ENCODE measurements at places on chromosomes 1 and 21.

DNA sequence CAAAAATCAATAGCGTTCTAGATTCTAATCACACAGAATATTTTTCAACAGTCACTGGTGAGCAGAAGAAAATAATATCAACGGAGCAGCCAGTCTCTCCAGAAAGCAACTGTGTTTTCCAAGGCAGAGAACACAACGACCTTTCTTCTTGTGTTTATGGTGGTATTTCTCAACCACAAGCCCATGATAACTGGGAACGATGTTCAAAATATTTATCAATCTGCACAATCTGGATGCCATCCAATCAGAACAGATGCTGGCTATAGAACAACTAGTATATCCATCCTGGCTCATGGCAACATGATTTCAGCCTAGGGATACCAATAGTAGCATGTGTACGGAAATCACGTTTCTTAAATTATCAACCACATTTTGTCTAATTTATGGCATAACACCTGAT lies 162.7 kb upstream of the RUNX1 start:
- no peak for DNase-seq

- peak; percentile 46 for DNase-seq
Measured at GRCh38 chr21:43921979-43922945, 57.2 kb downstream of the AGPAT3 start.

DNA sequence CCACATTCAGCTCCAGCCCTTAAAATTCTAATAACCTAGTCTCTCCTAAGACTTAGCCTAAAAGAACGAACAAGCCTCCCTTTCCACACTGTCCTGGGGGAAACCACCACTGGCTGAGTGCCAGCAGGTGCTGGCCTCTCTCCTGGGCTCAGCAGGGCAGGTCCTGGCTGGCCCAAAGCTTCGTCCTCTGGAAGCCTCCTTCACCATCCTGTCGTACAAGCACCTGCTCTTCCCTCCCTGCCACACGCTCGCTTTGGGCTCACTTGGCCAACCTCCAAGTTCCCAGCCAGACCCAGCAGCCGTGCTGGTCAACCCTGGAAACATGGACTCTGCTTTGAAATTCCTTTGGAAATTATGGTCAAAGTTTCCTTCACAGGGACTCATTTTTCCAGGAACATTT lies 58.2 kb upstream of the SLC25A33 start:
- no peak for DNase-seq

DNA sequence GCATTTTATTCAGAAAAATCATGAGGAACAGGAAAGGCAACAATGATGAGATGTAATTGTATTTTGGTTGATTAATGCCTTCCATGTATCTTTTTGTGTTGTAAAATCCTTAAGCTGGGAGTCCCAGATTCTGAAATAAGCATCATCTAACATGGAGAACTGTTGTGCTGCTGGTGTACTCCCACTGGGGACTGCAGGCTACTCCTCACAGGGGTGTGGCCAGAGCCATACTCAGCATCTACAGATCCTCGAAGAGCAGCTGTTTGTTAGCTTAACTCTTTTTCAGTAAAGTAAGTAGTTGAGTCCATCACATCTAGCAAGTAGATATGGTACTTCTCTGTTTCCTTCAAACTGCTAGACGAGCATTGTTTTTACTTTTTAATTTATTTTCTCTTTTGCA lies 358.0 kb downstream of the BRINP3 start:
- DNase-seq, result no peak

DNA sequence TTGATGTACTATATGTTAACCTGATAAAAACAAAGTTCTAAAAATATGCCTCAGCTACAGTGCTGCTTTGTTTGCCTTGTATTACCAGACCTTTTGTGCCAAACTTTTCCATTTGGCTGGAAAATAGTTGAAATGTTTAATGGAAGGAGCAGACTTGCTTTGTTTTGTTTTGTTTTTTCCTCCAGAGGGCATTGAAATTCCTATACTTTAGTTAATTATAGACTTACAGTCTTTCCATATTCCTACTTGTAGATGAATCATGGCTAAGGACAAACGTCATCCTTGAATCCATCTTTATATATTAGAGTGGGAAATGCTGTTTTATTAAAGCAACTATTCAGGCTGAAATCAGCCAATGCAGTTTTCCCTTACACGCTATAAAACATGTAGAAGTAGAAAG lies 6.7 kb downstream of the CAP1 start:
- no peak for DNase-seq

DNA sequence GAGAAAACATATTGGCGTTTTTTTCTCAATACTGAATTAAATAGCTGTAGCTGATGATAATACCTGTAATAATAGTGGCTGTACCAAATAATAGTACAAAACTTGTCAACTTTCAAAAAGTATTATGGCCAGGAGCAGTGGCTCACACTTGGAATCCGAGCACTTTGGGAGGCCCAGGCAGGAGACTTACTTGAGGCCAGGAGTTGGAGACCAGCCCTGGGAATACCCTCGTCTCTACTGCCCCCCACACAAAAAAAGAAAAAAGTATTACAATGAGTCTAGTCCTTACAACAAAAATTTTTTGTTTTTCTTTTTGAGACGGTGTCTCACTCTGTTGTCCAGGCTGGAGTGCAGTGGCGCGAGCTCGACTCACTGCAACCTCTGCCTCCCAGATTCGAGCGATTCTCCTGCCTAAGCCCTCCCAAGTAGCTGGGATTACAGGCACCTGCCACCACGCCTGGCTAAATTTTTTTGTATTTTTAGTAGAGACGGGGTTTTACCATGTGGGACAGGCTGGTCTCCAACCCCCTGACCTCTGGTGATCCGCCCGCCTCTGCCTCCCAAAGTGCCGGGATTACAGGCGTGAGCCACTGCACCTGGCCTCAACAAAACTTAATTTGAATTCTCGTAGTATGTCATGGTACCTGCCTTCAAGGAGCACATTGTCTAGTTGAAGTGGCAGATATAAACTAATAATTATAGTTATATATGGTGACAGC lies 1.4 kb downstream of the RBBP4 start:
- no peak for DNase-seq

- DNase-seq, result no peak
Measured at GRCh38 chr21:44871576-44872269, 1.8 kb downstream of the PTTG1IP start.

- DNase-seq, result no peak
Measured at GRCh38 chr1:181412746-181413145, 70.6 kb upstream of the CACNA1E start.

GRCh38 chr1:11384170-11384554 lies 94.8 kb upstream of the DISP3 start:
- no peak for DNase-seq

DNA sequence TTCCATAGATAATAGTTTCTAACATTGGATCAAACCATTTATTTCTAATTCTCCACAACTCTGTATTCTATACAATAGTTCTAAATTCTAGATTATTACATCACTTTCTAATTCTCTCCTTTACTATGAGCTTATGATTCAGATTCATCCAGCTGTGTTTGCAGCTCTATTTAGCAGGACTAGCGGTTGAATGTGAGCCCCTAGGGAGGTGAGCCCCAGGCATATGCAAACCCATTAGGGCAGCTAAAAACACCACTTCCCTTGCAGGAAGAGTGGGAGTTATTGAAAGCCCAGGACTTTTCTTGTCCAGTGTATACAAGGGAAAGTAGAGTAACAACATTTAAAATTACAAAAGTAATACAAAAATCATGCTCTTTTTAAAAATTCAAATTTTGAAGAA lies 56.9 kb downstream of the KRTAP19-8 start:
- DNase-seq, result no peak

DNA sequence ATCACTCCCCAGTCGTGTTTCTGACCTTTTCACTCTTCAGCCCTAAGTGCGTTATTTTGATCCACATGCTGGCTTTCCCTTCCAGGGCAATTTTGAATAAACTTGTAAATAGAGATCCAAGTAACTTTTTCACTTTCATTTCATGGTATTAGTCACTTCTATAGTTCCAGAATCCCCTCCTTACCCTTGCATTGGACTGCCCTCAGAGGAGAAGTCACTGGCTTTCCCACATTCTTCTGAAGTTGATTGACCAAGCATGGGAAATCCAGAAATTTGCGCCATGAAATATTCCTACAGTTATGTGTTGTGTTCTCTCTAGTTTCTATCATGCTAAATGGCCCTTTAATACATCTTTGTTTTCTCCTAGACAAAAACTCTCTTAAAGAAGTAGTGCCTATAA lies 177.3 kb upstream of the GORAB start:
- DNase-seq, result no peak

GRCh38 chr1:170749959-170750358 lies 86.0 kb downstream of the PRRX1 start:
- DNase-seq, result no peak

DNA sequence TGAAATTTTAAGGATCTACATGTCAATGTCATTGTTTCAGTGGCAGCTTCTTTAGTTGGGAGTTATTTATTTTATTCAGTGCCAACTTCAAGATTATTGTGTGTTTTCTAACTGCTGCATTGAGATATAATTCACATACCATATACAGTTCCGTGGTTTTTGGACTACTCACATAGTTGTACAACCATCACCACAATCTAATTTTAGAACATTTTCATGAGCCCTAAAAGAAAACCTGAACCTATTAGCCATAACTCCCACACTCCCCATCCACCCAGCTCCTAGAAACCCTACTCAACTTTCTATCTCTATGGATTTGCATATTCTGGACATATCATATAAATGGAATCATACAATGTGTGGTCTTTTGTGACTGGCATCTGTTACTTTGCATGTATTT lies 220.0 kb downstream of the LRRC40 start:
- DNase-seq, result no peak

DNA sequence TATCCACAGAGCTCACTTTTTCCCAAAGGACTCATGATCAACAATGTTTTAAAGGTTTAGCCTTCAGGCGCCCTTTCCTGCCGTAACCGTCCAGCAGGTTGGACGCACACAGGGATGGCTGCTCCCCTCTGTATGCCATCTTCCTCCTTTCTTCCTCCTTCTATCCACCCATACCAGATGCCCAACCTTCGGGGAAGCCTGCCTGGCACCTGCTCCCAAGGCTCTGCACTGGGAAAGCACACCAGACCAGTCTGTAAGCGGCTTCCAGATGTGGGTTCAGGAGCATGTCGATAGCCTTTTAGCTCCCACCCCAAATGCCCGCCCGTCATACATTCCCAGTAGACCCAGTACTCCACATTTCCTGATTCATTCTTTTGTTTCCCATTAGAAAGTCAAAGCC lies 52.9 kb downstream of the STUM start:
- DNase-seq, result no peak

GRCh38 chr1:89487972-89488371 lies 36.7 kb upstream of the LRRC8B start:
- DNase-seq, result no peak

DNA sequence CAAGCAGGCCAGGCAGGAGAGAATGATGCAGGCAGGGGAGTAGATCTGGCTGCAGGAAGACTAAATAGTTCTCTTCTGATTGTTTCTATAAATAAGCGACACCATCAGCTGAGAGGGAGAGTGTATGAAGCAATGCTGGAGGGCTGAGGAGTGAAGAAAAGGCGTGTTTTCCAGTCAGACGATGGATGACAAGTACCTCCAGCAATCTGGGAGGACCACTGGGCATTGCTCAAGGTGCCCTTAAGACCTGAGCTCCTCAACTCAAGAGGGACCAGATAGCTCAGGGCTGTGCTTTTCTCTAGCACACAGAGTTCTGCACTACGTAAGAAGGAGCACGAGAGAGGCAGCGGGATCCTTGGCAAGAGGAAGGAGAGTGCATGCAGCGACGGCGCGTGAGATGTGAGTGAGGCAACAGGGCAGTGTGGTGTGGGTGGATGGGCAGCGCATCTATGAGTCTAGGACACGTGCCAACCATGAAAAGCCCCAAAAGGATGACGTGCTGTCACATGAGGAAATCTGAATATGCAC lies 36.0 kb downstream of the PABPC4 start:
- no peak for DNase-seq

- DNase-seq, result no peak
Measured at GRCh38 chr1:50971748-50972305, 1.8 kb downstream of the CDKN2C start.

GRCh38 chr1:46184920-46185658 lies 8.8 kb upstream of the P3R3URF start:
- DNase-seq, result no peak

DNA sequence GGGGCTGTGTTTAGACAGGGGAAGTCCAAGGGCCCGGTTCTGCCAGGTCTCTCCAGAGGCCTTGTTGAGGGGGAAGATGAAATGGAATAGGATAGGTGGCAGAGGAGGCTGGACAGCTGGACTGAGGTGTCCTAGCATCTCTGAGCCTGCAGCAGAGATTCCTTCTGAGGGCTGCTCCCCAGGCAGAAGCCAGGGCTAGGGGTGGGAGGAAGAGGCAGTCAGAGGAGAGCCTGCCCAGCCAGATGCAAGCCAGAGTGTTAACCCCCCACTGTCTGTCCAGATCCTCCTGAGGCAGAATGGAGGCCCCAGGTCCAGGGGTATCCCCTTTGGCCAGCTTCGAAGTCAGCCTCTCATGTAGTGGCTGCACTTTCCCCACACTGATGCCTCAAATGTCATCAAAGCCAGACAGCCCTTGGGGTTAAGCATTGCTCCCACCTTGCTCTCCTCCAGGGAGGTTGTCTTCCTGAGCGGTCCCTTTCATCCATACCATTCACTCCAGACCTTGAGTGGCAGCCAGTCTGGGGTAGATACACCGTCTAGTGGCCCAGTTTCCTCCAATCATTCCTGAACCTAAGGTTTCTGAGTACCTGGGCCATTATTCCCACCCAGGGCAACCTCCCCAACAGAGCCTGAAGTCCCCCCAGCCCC lies 1.7 kb downstream of the CSF1 start:
- no peak for DNase-seq

- no peak for DNase-seq
Measured at GRCh38 chr1:8147956-8148355, 121.8 kb upstream of the ERRFI1 start.

DNA sequence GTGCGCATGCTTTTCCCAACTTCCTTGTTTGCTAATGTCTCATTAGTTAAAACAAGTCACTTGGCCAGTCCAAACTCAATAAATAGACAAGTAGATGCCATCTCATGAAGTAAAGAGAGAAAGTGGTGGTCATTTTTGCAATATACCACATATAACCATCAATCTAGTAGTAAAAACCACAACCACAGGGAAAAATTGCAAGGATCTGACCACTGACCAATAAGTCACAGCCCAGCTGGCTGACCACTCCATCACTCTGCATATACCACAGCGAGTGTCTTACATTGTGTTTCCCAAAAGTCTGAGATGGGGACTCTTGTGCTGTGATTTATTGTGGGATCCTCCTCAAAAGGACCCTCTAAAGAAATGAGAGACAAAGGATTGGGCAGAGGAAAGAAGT lies 76.0 kb downstream of the FH start:
- no peak for DNase-seq

DNA sequence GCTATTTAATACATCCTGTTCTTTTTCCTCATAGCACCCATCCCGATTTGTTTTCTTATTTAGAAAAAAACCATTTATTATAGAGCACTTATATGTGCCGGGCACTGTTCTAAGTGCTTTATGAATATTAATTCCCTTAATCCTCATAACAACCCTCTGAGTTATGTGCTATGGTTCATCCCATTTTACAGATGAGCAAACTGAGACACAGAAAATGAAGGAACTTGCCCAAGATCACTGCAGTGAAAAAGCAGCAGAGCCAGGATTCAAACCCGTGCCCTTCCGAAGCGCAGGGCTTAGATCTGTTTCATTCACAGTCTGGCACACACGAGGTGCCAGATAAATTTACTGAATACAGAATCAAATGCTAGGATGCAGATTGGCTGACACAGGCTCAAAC lies 85.1 kb upstream of the ZC3H12A start:
- DNase-seq, result no peak

Data from activated CD4-positive, CD25-positive, alpha-beta regulatory T cell (primary cell).